Stimulated activated CD4-positive, alpha-beta T cell treated with anti-CD3 and anti-CD28 coated beads, Interleukin-4, amount 100 ng/mL, for 4 hours (primary cell): ENCODE measurements at places on chromosomes 7 and 10.

GRCh38 chr7:108055611-108056021 lies 52.7 kb upstream of the LAMB1 start:
- DNase-seq, result no peak

GRCh38 chr10:69553328-69553727 lies 19.9 kb downstream of the NEUROG3 start:
- no peak for DNase-seq

GRCh38 chr7:142796001-142796500 lies 25.3 kb downstream of the PRSS2 start:
- no peak for DNase-seq

GRCh38 chr10:62354916-62355315 lies 19.3 kb upstream of the ZNF365 start:
- DNase-seq, result no peak

- no peak for DNase-seq
Observed at GRCh38 chr7:51705701-51706100, 389.1 kb upstream of the COBL start.

GRCh38 chr7:100888988-100889750 lies at the start of gene UFSP1:
Gene UFSP1 (minus strand): TSS chr7:100889715. CDS start chr7:100889271, 444 bp downstream.
- DNase-seq, result no peak

DNA sequence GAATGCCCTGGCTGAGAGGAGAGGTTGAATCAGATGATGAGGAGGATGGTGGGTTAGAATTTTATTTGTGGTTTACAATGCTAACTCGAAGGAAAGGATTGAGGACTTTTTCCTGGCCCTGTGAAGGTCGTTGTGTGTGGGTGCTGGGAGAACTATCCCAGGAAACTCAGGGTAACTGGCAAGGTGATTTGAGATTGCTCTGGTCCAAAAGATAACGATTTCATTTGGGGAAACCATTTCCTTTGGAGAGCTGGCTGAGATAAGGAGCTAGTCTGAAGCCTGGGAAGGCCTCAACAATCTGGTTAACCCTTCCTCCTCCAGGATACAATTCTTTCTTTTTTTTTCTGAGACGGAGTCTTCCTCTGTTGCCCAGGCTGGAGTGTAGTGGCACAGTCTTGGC lies 33.0 kb downstream of the HK1 start:
- no peak for DNase-seq

GRCh38 chr10:48525113-48525512 lies 79.8 kb downstream of the ARHGAP22 start:
- DNase-seq, result no peak

GRCh38 chr10:27344568-27345454 lies 104.2 kb upstream of the ACBD5 start:
- no peak for DNase-seq

- DNase-seq, result no peak
Observed at GRCh38 chr10:103280506-103280905, 3.6 kb downstream of the INA start.

DNA sequence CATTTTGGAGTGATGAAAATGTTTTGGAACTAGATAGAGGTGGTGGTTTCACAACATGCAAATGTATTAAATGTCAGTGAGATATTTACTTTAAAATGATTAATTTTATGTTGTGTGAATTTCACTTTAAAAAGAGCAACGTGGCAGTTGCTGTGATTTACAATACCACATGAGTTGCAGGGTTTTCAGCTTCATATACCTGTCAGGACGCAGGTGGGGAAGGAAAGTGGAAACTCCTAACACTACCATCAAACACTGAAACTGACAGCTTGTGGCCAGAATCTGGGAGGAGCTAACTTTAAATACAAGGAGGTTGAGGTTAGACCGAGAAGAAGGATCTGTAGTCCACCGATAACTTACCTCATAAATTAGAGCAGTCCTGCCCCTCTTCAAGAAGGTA lies 168.9 kb upstream of the TMEM72 start:
- no peak for DNase-seq

GRCh38 chr10:30169342-30169741 lies 110.0 kb upstream of the JCAD start:
- DNase-seq, result no peak

GRCh38 chr7:138008588-138009349 lies 6.9 kb upstream of the CREB3L2 start:
- no peak for DNase-seq
